Epithelial cell of proximal tubule (primary cell): ENCODE measurements at places on chromosomes 12 and 14. TPM values are rescaled to one million over a fixed set of nuclear protein-coding genes. Genes with fewer than 3 reads are reported as not detected.

SOS2 gene
- 10.1 and 13.5 TPM in 2 replicates for total RNA-seq

METAP2 gene
- total RNA-seq, result 82.2 and 85.7 TPM in 2 replicates

STXBP6 gene
- 0.07 and 0.63 TPM in 2 replicates for total RNA-seq

DNA sequence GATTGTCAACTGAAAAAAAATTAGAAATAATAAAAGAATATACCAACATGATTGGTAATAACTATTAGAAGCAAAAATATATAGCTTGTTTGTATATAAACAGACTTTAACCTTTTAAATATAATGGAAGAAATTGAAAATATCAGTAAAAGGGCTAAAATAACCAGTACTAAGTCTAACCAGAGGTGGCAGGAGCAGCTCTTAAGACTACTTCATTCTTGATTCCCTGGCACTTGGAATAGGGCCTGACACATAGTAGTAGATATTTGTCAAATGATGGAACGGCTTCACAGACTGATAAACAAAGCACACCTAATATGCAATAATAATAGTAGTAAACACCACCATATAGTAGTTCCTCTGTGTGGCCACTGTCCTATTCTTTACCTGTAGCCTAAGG is 9.4 kb downstream of the TMEM63C start:
- no peak for DNase-seq

GDF3 gene
- not detected in 2 replicates for total RNA-seq

DNA sequence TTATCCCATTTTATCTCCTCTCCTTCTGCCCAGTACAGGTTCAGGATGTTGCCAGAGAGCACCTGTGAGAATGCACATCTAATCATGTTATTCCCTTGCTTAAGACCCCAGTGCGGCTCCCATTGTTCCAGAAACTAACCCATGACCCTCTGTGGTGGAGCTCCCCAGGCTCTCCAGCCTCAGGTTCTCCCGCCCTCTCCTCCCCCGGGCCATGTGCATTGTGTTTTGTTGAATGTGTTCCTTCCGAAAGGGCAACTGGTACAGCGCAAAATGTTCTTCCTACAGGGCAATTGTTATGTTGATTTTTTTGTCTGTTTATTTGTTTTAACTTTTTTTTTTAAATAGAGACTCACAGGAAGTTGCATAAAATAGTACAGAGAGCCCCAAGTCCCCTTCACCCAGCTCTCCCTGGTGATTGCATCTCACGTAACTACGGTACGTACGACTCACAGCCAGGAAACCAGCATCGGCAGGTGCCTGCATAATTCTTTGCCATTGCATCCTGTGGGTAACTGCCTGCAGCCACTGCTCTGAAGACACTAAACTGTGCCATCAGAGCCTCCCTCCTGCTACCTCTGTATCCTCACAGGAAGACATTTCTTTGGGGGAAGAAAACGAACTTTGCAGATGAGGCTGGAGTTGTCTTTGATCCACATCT is 31.2 kb downstream of the TMEM132C start:
- no peak for DNase-seq

DNA sequence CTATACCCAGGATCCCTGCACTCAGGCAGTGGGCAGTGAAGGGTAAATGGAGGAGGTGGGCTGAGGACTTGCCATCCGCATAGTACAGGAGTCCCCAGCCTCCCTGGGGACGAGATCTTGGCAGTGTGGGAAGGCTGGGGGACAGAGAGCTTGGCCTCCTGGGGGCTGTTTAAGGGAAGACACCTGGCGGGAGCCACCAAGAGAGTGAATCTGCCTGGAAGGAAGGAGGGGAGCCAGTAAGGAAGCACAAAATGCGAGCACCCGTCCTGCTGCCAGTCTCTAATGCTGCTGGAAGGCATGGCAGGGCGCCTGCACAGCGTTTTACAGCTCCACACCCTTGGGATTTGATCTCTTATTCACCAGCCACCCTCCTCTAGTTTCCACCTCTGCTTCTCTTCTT is 7.4 kb upstream of the KRT2 start:
- DNase-seq, result no peak

TUBA1C gene
- 1,483 and 2,573 TPM in 2 replicates for total RNA-seq

- DNase-seq, result no peak
Observed at GRCh38 chr12:81128930-81129554, 51.2 kb downstream of the ACSS3 start.

- DNase-seq, result no peak
Observed at GRCh38 chr12:109222062-109222461, 87.0 kb downstream of the FOXN4 start.

GRCh38 chr14:32601906-32602305 is 272.8 kb downstream of the AKAP6 start:
- no peak for DNase-seq

GRCh38 chr12:5523396-5524115 is 91.6 kb downstream of the NTF3 start:
- DNase-seq, result no peak

GRCh38 chr14:67392123-67392522 is 19.8 kb downstream of the PLEK2 start:
- DNase-seq, result no peak

GRCh38 chr14:52660832-52661231 is 34.5 kb downstream of the ERO1A start:
- DNase-seq, result no peak

FAM181A gene
- not detected in 2 replicates for total RNA-seq

GRCh38 chr12:122148657-122149056 is 25.4 kb downstream of the IL31 start:
- DNase-seq, result no peak

LRFN5 gene
- 1.3 and 1.4 TPM in 2 replicates for total RNA-seq

ACVRL1 gene
- 2.4 and 3.6 TPM in 2 replicates for total RNA-seq

- DNase-seq, result no peak
Observed at GRCh38 chr12:55845785-55846496, 3.2 kb upstream of the MMP19 start.

- no peak for DNase-seq
Observed at GRCh38 chr12:132395192-132395907, 66.0 kb upstream of the GALNT9 start.

DNA sequence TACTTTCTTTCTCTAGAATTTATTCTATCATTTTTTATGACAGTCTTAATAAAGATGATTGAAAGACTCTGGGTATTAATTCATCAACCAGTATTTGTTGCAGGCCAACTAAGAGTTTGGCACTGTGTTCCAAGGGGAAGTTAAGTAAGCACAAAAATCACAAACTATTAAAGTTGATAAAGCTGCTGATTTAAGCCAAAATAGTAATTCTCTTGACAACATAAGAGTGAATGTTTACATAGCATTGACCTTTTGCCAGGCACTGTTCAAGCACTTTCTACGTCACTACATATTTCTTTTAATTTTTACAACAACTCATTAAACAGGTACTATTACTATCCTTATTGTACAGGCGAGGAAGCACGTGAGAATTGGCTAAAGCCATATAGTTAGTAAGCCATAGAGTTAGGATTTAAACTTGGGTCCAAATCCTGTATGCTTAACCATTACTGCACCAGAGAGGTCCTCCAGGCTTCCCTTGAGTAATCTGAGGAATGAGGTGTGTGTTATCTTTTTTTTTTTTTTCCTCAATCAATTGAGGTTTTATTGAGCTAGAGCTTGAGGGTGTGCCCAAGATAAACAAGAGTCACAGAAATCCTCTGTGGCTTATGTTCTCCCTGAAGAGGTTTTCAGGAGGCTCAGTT is 1009.6 kb downstream of the DIO2 start:
- no peak for DNase-seq

- DNase-seq, result no peak
Observed at GRCh38 chr12:81988362-81988761, 229.2 kb upstream of the PPFIA2 start.

DDN gene
- 0.14 and 0.29 TPM in 2 replicates for total RNA-seq

GRCh38 chr12:48125985-48126384 is 6.8 kb downstream of the PFKM start:
- no peak for DNase-seq

SMCO2 gene
- total RNA-seq, result not detected in 2 replicates

DNA sequence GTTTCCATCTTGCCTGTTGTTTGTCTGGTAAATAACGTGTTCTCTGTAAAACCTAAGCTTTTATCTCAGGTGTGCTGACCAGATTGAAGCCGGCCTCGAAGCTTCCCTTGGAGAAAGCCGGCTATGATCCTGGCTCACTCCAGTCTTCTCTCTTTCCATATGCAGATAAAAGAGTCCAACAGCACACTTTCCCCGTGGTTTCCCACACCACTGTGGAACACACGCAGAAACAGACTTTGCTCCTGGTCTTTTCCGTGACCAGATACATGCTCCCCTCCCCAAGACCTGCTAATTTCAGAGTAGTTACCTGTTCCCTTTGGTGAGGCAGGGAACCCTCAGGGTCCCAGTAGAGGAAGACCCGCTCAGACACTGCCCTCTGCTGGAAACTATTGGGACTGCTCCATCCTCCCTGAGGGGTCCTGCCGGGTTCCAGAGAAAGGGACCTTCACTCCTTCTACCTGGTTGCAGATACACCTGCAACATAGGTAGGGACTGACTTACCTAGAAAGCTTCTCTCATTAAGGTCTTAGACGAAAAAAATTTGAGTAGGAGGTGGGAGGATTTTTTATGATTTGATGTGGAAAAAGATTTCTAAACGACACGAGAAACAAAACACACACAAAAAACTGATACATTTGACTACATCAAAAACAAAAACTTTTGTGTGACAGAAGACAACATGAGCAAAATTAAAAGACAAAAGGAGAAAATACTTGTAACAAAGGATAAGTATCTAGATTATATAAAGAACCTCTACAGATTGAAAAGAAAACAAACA is 415.4 kb upstream of the CCDC196 start:
- DNase-seq, result no peak

DNA sequence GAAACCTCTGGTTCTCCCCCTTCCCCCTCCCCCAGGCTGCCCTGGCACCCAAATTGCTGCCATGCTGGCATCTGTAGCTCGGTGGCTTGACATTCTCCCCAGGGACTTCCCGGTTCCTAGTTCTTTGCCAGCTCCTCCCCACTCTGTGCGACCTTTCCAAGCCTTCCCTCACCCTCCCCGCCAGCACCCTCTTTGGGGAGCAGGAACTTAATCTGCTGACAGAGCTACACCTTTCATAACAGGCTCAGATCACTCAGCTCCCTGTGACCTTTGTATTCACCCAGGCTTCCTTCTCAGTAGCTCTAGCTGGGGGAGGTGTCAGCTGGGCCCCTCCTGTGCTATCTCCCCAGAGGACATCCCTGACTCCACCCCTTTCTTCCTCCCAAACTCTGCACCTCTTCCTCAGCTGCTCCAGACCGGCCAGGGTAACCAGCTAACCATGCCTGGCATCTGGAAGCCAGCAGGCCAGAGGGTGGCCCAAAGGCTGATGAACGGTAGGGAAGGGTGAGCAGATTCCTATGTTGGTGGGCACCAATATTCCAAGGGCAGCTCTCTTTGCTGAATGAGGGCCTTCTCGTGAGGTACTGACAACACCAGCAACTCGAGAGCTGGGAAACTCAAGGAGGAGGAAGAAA is 1.8 kb upstream of the COX14 start:
- DNase-seq, result no peak
